Liver (tissue), 10 donors: ENCODE measurements at places on chromosomes 1 and 21.

DNA sequence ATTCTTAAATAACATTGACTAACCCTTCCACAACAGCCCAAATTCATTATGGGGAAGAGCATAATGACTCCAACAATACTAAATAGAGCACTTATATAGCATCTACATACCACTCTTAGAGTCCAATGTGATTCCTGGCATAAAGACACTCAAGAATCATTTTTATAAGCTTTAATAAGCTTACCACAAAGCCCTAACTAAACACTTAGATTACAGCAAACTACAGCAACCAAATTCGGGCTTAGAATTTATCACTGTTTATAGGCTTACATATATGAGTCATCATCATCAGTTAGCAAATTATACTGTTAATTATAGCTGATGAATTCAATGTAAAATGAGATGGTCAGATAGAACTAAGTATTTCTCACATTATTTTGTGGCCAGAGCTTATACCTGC, 7.3 kb downstream of the SCYL3 start:
- DNase-seq, result no peak

- DNase-seq, result no peak
Measured at GRCh38 chr1:227166559-227166958, 151.7 kb downstream of the CDC42BPA start.

DNA sequence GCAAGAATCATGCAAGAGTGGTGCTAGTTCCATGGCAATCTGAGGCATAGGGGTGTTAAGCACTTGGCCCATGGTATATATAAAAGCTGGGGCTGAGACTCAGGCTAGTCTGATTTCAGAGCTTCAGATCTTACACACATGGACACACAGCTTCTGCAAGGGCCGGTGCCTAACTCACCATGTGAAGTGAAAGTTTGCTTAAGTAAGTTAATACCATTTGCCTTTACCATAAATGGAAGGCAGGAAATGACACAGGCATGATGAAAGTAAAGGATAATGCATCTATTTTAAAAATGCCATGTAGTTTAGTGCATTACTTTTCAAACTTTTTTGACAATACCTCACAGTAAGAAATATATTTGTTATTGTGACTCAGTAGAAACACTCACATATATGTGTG, 122.6 kb downstream of the KCNJ6 start:
- no peak for DNase-seq

GRCh38 chr1:228006786-228007048, at the start of gene WNT3A:
Gene WNT3A, plus strand, starts transcription at chr1:228006998. Its CDS starts 131 bp downstream, at chr1:228007129.
- no peak for DNase-seq

GRCh38 chr1:61005614-61006580, 76.5 kb upstream of the NFIA start:
- DNase-seq, result no peak

DNA sequence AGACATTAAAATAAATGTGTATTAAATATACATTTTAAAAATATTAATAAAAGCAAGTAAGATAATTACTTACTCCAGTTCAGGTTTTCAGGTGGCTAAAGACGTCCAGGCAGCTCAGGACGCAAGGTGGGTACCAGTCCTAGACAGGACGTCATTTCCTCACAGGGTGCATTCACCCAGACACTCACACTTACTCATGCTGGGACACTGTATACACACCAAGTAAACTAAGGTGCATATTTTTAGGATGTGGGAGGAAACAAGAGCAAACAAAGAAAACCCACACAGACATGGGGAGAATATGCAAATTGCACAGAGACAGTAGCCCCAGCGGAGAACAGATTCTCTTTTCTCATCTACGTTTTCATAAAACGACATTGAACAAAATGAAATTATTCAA, 457.9 kb downstream of the BRINP3 start:
- DNase-seq, result no peak

DNA sequence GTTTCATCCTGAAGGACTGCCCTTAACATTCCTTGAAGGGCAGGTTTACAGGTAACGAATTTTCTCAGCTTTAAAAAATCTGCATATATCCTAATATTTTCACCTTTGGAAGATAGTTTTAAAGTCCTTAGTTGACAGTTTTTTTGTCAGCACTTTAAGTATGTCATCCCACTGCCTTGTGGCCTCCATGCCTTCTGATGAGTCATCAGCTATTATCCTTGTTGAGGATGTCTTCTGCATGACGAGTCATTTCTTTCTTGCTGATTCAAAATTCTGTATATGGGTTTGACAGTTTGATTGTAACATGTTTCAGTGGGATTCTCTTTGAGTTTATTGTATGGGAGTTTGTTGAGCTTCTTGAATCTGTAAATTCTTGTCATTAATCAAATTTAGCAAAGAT, 500.6 kb downstream of the DISC1 start:
- DNase-seq, result no peak

- DNase-seq, result no peak
Measured at GRCh38 chr1:49229555-49229954, 452.9 kb upstream of the BEND5 start.

DNA sequence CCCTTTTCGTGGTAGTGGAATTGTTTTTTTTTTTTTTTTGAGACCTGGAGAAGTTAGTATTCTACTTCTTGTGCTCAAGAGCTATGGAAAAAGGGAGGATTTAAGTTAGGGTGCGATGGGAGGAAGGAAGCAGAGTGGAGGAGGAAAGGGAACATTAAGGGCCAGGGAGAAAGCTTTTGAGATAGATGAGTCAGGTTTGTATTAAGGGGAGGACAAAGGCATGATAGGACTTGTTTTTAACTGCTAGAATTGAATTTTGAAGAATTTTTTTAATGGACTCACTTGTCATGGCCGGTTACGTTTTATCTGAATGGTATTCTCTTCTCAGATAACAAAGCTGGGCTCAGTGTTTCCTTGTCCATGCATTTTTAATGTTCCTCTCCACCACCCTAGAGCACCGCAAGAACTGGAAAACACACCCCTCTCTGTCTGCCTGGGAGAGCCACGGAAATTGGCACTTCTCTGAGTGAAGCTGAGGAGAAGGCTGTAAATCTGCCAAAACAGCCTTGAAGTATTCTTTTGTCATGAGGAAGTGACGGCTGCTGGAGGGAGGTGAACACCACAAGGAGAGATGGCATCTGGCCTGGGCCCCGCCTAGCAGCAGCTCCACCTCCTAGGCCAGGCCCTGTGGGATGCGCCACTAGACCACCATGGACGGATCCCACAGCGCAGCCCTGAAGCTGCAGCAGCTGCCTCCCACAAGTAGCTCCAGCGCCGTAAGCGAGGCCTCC, 3.5 kb downstream of the NIPAL3 start:
- DNase-seq, result no peak

- DNase-seq, result no peak
Measured at GRCh38 chr1:42999308-42999707, 40.6 kb upstream of the SLC2A1 start.

DNA sequence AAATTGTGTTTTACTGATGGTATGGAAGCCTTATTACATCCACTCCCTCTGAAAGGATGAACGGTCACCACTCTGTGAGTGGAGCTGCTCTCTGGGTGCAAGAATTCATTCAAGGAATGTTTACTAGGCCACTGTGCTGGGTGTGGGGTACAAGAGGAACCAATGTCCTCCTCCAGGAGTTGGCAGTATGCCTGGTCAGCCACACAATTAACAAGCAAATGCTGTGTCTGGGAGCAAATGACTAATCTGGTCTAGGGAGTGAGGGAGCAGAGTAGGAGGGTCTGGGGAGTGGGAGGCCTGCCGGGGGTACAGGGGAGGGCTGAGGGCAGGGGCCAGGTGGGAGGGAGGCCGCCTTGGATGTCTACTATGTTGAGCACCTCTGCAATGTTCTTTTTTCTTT, 27.2 kb upstream of the TDRD10 start:
- no peak for DNase-seq

GRCh38 chr1:8142955-8143629, 117.0 kb upstream of the ERRFI1 start:
- no peak for DNase-seq

DNA sequence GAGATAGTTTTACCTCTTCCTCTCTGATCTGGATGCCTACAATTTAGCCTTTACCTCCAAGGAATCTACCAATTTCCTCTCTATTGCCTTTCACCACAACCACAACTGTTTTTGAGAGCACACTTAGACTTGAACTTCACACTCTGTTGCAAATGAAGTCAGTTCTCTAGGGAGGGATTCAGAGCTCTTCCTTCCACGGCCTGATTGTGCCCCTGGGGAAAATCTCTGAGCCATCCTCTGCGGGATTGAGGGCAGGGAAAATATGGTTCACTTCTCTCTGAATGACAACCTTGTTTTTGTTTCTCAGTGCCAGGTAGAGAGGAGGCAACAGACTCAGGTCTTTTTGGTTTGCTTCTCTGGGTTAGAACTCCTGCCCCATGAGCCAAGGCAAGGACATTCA, 35.4 kb upstream of the BCL10 start:
- no peak for DNase-seq

- DNase-seq, result no peak
Measured at GRCh38 chr1:52556641-52557360, 3.9 kb upstream of the TUT4 start.

DNA sequence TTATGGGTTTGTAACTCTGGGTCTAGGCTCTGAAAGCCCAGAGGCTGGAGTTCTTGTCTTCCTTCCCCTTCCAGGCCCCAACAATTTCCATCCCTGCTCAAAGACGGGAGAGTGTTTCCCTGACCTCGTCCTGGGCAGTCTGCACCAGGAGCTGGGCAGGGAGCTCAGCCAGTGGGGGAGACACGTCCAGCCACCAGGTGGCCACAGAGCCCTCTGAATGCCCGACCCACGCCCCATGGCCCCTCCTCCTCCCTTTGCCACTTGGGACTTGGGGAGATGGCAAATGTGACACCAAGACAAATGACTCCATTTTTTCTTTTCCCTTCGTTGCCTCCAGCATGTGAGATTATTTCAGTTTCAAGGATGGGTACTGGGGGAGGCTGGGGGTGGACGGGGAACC, 159.9 kb upstream of the AJAP1 start:
- no peak for DNase-seq

DNA sequence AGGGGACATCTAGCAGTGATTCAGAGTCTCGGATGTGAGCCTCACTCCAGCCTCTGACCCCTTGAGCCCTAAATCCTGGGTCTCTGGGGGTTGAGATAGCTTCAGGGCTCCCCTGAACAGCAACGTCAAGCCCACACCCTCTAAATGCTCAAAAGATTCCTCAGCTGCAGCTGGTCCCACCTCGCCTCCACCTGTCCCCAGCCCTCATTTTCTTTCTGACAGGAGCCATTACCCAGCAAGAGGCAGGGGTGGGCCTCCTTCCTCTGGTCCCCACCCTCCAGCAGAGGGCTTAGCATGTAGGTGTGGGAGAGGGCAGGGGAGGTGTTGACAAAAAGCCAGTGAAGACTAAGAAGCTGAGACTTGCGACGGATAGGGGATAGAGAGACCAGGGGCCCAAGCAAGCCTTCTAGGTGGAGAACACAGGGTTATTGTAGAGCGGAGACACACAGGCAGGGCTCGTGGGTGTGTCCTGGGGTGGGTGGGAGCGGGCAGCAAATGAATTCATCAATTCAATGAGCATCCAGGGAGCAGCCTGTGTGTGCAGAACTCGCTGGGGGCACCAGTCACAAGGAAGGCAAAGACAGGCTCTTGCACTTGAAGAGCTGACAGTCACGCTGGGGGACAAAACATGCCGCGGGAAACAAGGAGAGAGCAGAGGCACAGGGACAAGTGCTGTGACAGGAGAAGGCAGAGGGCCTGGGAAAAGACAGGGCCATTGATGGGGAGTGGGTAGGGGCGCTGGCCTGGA, 48.9 kb upstream of the GOLT1A start:
- no peak for DNase-seq

- no peak for DNase-seq
Measured at GRCh38 chr1:229344937-229345684, 2.3 kb upstream of the CCSAP start.

DNA sequence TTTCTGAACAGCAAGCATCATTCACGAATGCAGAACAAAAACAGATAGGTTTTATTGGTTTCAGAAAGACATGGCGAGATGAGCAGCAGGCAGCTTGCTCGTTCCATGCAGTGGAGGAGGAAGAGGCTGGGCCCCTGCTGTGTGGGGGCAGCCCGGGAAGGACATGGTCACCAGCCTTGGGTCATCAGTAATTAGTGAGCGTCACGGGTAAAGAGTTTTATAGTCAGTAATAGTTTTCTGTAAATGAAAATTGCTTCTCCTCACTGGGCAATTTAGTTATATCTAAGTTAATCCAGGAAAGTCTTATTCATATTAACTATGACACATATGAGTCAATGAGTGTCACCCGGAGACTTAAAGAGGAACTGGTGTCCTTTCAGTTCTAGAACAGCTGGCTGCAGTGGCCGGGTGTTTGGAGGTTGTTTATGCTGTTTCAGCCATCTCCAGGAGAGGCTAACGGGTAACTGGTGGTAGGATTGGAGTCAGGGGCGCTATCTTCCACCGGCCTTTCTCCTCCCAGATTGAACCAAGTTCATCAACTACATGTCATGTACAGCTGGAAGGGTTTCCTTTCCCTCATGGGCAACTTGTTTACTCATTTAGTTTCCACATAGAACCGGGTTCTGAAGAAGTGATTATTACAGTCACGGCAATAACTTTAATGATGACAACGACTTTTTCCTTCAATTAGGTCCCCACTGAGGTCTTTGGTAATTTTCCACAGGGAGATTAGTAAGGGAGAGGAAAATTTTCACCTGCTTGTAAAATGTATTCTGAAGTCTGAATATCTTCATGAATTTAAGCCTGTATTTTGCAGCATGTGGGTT, 34.6 kb upstream of the SLC45A1 start:
- DNase-seq, result no peak

DNA sequence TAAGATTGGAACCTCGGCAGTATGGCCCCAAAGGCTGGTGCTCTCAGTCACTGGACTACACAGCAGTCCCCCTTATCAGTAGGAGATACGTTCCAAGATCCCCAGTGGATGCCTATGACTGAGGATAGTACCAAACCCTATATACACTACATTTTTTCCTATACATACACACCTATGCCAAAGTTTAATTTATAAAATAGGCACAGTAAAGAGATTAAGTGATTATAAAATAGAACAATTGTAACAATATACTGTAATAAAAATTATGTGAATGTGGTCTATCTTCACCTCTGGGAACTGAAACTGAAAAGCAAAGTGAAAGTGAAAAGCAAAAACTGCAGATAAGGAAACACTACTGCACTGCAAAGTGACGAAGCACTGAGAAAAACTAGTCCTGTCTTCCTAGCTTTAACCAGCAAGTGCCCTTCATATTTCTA, 96.8 kb downstream of the INTS7 start:
- DNase-seq, result no peak

GRCh38 chr1:118504867-118505266, 319.8 kb upstream of the SPAG17 start:
- no peak for DNase-seq

DNA sequence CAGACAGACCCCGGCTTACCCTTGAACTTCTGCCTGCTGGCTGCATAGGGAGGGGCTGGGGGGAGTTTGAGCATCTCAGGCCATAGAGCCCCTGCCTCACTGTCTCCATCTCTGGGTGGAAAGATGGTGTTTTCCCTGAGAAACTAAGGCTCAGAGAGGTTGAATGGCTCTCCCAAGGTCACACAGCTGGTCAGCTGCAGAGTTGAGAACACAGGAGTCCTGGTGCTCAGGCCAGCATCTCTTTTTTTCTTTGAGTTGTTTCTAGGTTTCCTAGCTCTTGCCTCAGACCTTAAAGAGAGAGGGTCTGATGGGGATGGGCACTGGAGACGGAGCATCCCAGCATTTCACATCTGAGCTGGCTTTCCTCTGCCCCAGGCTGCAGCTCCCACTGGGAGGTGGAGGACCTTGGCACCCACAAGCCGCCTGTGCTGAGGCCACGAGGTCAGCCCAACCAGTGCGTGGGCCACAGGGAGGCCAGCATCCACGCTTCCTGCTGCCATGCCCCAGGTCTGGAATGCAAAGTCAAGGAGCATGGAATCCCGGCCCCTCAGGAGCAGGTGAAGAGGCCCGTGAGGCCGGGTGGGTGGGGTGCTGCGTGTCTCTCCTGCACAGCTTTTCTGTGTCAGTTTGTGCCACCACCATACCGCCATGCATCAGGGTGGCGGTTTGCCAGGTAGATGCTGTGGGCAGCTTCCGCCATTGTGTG, 21.8 kb downstream of the PCSK9 start:
- DNase-seq, result no peak
